Small intestine (tissue), 16 donors: ENCODE measurements at places on chromosomes 5 and 9.

GRCh38 chr5:57341380-57341979 lies 141.1 kb downstream of the ACTBL2 start:
- no peaks in the 10 kb centered on the region for H3K27me3 ChIP-seq
- H3K4me3 ChIP-seq = no peak overlapping the region
- no peak overlapping the region for H3K27ac ChIP-seq
- no peak for DNase-seq
- H3K4me1 ChIP-seq = no peaks in the 10 kb centered on the region
- H3K36me3 ChIP-seq = no peaks in the 10 kb centered on the region

- H3K4me1 ChIP-seq = no peaks in the 10 kb centered on the region
- DNase-seq = peak; percentile 57
- no peak overlapping the region for H3K4me3 ChIP-seq
- H3K36me3 ChIP-seq = no peaks in the 10 kb centered on the region
- H3K27ac ChIP-seq = no peak overlapping the region
- no peaks in the 10 kb centered on the region for H3K27me3 ChIP-seq
Observed at GRCh38 chr5:664343-664993, 28.7 kb downstream of the TPPP start.

- peaks cover 16% of the 10 kb centered on the region for H3K4me1 ChIP-seq
- H3K27ac ChIP-seq = no peak overlapping the region
- peaks cover 16% of the 10 kb centered on the region for H3K36me3 ChIP-seq
- no peaks in the 10 kb centered on the region for H3K27me3 ChIP-seq
- DNase-seq = peak; percentile 81
- H3K4me3 ChIP-seq = peak overlapping the region; percentile 78
Observed at GRCh38 chr5:74767579-74767913, 497 bp downstream of the NSA2 start.

DNA sequence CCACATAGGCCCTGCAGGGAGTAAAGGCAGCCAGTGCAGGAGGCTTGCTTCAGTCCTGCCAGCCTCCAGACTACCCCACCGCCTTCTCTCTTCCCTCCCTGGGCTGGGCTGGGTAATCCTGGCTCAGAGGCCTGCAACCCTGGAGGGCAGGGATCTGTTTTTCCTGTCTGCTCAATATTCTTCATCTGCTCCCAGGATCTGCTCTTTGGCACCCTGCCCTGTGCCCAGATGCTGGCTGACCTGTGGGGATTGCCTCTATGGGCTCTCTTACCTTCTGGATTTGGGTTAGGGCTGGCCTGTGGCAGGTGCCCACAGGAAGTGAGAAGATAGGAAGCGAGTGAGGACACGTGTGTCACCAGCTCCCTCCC lies 7.3 kb upstream of the ANGPTL2 start:
- H3K4me1 ChIP-seq = no peaks in the 10 kb centered on the region
- DNase-seq = no peak
- H3K27ac ChIP-seq = no peak overlapping the region
- no peaks in the 10 kb centered on the region for H3K27me3 ChIP-seq

- H3K4me3 ChIP-seq = no peak overlapping the region
- H3K36me3 ChIP-seq = no peaks in the 10 kb centered on the region
- H3K4me1 ChIP-seq = no peaks in the 10 kb centered on the region
- no peak for DNase-seq
Observed at GRCh38 chr5:161312882-161313281, 233.6 kb downstream of the GABRB2 start.
